ENCODE measurements at places on chromosomes 3 and 15.

DNA sequence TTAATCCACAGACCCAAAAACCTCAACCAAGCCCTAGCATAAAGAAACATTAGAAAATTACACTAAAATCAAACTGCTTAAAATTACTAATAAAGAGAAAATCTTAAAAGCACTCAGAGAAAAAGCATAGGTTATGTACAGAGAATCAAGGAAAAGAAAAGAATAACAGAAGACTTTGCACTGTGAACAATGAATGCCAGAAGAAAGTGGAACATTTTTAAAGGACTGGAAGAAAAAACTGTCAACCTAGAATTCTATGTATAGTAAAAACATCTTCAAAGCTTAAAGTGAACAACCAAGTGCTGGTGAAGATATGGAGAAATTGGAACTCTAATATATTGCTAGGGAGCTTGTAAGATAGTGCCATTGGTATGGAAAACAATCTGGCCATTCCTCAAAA is 82.7 kb upstream of the SLC6A11 start:
- no peak for DNase-seq

GRCh38 chr3:119296727-119297122 is 2.5 kb downstream of the ARHGAP31 start:
- no peak for DNase-seq

DNA sequence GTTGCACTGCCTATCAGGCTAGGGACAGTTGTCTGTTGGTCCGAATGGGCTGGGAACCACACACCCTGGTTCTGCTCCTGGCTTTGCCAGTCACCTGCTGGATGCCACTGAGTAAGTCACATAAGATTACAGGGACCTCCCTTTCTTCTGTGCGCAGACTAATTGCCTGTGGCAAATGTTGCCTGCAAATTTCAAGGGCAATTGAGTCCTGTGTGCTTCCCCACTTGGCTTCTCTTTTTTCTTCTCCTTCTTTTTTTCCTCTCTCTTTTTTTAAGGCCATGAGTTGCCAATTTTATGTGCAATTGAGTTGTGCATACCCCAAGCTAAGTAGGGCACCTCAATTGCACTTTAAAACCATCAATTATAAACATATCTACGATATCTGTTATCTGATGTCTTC is 963.4 kb downstream of the MCTP2 start:
- no peak for DNase-seq

- DNase-seq: peak; percentile 34
These were observed 44.0 kb downstream of the PHLDB2 start for GRCh38 chr3:111903067-111903511.

DNA sequence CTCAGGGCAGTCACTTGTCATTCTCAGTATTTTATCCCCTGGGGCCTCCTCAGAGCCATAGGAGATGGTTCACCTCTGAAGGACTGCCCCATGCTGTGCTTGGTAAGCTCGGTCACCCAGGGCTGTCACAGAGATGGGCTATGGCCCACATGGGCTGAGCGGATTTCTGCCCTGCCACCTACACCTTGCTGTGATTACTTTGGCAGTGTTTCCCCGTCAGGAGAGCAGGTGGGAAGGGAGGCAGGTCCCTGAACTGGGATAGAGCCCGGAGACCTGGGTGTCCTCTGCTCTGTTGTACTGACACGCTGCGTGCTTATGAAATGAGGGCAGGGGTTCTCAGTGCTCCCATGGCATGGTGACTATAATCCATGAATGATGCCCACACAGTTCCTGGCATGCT is 48.9 kb downstream of the APBA2 start:
- no peak for DNase-seq

DNA sequence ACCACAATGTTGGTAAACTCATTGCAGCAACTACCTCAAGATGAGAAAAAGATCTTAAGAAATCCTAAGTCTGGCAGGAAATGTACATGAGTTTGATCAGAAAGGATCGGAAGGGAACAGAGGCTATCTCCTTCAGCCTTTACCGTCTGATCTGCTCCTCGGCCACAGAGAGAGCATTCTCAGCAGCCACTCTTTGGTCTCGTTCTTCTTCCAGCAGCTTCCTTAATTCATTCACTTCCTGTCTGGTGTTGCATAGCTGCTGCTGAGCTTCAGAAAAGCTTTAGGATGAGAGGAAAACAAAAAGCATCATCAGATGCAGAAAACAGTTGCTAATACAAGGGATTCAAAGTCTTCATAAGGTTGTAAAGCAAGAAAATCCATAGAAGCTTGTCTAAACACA is 6.6 kb upstream of the HCLS1 start:
- DNase-seq: no peak

DNA sequence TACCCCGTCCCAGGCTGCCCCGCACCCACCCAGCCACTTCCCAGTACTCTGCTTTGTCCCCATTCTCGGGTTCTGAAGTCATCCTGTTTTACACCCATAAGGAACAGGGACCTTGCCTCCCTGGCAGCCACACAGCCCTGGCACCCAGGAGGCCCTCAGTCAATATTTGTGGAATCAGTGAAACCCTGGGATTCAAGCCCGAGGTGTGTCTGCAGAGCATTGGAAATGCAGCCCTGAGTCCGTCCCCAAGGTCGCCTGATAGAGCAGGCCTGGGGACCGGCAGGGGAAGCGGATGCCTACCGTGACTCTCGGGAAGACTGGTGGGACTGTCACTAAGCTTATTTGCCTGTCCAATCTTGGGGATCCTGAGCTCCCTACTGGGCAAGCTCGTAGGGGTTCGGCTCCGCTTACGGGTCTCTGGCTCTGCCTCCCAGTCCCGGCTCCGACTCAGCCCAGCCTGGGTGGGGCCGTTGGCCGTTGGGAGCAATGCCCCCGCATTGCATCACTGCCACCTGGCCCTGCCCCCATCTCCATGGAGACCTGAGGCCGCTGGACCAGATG is 64.4 kb upstream of the TAMM41 start:
- DNase-seq: no peak

DNA sequence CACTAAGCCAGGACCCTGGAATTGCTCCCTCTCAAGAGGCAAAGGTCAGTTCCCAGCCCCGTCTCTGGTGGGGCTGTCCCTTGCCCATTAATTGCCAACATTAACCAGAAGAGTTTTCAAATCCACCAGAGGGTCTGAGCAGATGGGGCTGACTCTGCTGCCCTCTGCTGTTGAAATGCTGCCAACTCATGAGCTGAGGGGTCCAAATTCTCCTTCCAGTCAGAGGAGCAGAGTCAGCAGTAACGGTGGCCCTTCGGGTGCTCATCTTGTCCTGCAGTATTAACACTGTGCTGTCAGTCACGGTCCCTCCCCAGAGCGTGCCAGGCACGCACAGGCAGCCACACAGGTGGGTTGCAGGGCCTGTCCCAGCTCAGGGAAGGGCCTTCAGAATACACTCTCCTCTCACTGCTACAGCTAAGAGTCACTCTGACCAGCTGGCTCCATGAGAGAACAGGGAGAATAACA is 10.7 kb upstream of the SPTBN5 start:
- DNase-seq: no peak
